ENCODE measurements at places on chromosomes 5 and 9.

DNA sequence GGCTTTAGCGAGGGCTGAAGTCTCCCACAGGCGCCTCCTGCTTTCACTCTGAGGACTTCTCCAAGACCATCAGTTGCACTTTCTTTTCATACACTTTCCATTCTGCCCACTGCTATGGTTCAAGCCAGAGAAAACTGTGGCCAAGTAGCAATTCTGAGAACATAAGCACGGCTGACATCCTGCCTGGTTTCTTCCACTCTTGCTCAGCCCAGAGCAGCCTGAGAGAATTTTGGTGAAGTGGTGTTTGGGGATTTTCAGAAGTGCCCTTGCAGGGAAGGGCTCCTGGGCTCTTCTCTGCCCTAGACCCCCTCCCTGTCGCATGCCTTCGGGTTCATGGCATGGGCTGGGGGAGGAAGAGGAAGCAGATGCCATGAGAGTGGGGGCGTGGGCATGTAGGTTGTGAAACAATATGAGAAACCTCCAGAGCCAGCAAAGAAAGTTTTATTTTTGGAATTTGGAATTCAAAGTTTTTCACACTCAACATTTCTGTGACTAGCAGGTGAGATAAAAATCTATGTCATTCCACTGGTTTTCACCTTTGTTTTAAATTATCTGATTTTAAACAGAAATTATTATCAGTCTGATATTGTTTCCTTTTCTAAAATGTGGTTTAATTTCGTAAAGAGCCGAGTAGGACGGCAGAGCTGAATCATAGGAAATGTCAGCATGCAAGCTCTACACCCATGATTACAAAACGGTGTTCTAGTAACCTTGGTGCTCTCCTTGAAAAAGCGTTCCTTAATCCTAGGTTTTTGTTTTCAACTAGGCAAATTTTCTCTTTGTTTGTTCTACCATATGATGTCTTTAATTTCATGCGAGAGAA, 27.8 kb upstream of the TNFSF8 start:
- DNase-seq = no peak

DNA sequence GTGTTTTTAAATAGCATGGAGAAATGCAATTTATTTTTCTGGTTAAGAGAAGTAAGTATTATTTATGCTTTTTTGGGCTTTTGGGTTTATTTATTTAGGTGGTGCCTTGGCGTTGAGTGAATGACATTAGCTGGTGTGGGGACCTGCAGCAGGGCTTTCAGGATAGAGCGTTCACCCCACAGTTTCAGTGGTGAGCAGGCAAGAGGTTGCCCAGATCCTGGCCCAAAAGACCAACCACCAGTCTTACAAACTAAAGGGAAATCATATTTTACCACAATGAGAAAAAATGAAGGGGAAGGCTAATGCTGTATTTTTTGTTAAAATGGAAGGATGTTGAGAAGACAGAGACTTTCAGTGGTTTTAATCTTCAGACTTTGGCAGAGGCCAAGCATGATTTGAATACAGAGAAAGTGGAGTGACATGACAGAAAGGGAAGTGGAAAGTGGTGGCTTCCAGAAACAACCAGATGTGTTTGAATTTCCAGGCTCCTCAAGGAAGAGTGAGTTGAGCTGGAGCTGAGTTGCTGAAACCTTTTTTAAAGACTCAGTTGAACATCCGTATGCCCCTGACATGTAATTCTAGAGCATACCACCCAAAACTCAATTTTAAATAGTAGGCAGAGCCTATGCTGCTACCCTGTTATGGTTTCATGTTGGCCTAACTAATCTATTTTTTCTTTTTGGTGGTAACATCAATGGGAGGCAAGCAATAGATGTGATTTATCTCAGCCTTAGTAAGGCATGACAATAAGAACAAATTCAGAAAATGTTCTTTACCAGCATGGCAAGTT, 94.8 kb downstream of the AOPEP start:
- DNase-seq = no peak

DNA sequence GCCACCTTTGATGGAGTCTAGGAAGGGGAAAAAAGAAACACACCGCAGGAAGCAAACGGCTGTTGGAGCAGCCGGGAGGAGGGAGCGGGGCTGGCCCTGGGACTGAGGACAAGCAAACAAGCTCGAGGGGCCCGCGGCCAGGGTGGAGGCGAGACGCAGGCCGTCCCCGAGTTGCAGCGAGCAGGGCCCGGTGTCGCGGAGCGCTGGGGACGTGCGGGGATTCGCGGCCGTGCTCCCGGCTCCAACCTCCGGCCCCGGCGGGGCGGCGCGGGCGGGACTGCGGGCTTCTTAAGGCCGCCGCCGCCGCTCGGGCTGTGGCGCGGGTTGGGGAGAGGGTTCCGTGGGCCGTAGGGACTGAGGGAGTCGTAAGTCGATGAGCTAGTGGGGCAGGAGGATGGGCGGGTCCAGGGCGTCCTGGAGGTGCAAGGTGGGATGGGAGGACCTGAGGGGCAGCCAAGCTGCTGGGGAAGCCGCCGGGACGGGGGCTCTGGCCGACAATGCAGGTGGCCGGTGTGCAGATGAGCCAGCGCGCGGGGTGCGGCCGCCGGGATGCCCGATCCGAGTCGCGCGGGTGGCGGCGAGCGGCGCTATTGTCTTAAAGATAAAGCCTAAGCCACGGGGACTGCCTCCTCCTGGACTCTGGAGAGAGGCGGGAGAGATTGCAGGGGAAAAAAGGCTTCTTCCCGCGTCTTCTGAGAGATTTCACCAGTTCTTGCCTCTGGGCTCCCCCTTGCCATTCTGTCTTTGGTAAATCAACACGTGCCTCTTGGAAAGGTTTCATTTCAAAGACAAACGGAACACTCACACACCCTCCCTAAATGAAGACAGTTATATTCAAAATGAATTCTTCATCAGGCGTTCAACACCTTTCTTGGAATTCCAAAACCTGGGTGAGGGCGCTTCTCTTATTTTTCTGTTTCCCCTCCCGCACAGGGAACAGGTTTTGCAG, 1.6 kb upstream of the HAPLN1 start:
- DNase-seq = peak; percentile 92

DNA sequence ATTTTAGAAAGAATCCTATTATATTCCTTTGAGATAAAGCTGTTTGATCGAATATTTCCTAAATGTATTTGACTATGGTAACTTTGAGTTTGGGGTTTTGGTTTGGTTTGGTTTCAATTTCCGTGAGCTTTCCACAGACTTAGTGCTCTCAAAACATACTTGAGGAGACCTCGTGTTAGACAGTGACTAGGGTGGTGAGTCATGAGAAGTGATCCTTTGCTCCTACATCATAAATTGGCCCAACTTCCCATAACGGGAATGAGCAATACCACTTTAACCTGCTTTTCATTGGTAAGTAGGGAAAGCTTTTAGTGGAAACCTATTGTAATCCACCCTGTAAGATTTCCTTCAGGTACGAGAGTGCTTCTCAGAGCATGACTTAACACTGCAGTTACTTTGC, 3.8 kb upstream of the RASEF start:
- no peak for DNase-seq

GRCh38 chr5:58760222-58760621, 177.3 kb downstream of the RAB3C start:
- DNase-seq = no peak

GRCh38 chr5:154311362-154311761, 120.8 kb downstream of the GALNT10 start:
- no peak for DNase-seq
